CMK (cell line): ENCODE measurements at places on chromosomes 7 and 10.

DNA sequence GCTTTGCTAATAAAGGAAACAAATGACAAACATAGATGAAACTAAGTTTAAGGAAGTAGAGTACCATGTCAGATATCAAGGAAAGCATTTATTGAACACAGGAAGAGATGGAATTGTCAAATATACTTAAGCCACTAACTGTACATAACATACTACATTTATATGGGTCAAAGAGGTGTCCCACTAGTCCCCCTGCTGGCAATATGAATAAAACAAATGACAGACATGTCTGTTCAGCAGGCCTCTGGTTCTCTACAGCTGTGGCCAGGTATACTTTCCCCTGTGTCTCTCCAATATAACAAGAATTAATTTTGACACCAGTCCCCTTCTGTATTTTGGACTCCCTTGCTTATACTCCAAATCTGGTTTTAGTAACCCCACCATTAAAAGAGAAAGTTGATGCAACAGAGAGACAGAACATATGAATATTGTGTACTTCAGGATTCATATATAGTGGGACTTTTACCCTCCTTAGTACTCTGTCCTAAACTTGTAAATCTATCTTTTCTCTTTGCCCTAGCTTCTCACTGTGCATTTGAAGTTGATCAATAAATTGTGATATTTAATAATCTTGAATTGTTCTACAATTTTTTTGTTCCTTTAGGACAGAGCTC, 42.9 kb downstream of the CD36 start:
- DNase-seq, result no peak

GRCh38 chr10:21912625-21913024, 90.9 kb downstream of the DNAJC1 start:
- DNase-seq, result no peak

DNA sequence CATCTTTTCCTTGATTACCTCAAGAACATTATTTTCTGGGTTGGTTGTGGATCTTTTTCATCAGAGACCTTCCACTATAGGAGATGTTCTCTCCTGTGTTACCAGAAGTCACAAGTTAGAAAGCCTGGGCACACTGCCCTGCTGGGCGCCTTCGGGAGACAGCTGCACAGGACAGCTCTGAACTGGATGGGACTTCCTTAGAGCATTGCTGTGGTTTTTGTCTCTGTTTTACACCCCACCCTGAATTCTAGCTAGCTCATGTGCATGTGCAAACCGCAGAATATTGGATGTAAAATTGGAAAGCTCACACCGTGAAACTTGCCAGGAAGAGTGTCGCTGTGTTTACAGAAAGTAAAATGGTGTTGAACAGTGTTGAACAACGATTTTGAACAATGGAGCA, 54.4 kb upstream of the SEC61G start:
- DNase-seq, result no peak

DNA sequence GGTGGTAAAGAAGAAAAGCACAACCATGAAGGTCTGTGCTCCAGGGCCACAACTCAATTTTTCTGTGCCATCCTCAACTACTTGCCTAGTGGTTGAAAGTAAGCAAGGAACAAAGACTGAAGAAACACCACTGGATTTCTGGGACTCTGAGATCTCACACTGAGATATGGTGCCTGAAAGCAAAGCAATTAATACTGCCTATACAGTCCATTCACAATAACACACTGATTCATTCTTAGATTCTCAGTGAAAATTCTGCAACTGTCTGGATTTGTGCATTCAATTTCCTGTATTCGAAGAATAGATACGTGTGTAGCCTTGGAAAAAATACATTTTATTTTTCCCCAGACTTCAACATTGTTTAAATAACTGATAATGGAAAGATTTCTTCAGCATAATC, 116.4 kb upstream of the FAM133B start:
- no peak for DNase-seq

- no peak for DNase-seq
These were observed 168.2 kb upstream of the SEMA3A start for GRCh38 chr7:84362828-84363227.

GRCh38 chr7:81210137-81211064, 291.6 kb upstream of the SEMA3C start:
- DNase-seq, result no peak

DNA sequence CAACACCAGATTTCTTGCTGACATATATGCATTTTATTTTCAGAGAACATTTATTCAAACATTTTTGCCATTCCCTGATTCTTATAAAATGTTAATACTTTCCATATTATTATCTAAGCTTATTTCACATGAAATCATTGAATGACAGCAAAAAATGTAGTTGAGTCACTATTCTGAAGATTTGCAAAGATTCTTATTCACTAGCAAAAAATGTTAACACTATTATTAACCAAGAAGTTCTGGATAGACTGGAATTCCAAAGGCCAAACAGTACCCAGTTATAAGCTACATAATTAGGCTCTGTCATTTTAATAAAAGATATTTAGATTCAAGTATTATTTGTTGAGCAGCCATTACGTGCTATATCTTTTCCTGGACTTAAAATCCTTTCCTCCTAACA, 4.3 kb downstream of the GSTO2 start:
- DNase-seq, result no peak

DNA sequence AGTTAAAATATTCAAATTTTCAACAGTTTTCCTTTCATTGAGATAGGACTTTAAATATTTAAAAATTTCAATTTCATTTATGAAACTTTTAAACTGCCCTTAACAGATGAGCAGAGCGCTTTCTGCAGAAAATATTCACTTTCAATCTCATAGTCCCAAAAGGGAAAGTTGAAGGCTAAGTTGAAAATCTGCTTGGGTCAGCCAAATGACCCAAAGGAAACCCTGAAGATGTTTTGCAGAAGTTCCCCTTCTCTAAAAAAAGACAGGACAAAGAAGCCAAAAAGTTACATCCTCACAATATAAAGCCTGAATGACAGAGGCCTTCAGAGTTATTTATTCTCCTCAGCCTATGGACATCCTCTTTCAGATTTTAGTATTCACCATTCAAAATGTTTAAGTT, 17.6 kb upstream of the SCIN start:
- no peak for DNase-seq

DNA sequence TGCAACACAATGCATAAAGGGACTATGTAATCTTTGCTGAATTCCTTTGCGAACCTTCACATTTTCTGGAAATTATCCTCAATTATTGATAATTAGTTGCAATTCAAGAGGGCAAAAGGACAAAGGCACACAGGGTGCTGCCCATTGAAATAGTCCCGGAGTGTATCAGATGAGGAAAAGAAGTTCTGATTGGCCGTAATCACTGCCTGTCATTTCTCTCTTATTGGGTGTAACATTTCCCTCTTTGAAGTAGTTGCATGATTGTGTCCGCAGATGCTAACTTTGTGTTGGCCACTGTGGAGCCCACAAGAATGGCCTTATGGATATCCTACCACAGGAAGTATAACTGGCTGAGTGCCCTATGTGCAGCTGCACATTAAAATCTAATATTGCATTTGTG, 35.1 kb upstream of the TAS2R16 start:
- no peak for DNase-seq
